ENCODE measurements at places on chromosomes 7 and 10.

- no peak for DNase-seq
These were observed 137.6 kb upstream of the VWC2 start for GRCh38 chr7:49635800-49636199.

DNA sequence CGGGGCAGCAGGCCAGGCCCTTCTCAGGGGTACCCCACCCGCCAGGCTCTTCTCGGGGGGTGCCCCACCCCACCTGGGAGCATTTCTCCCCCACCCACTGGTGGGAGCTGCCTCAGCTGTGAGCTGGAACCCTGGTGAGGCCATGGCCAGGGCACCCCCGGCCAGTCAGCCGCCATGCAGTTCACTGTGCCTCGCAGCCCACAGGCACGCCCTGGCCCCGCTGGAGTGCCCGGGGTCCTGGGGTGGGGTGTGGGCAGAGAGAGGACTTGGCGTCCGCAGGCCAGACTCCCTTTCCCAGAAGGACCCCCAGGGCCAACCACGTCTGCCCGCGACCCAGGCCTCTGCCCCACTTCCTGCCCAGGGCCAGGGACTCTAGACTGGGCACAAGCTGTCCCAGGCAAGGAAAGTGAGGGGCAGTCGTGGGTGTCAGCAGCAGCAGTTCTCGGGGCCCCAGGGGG, 13.1 kb downstream of the DPYSL4 start:
- DNase-seq: no peak

- no peak for DNase-seq
These were observed 108.8 kb downstream of the ACTR3B start for GRCh38 chr7:152868122-152869040.

DNA sequence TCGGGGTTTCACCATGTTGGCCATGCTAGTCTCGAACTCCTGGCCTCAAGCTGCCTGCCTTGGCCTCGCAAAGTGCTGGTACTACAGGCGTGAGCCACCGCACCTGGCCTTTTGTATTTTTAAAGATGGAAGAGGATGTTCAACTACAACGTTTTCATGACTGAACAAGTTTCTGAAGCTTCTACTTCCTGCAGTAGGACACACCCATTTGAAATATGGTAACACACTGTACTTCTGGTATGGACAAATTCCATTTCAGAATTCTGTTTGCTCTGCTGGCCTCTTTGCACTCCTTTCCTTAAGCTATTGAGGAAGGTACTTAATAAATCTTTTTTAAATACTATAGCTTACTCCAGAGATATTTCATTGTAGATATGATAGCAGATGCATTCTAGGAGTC, 10.9 kb upstream of the CDK1 start:
- DNase-seq: no peak

- DNase-seq: no peak
These were observed 3.7 kb upstream of the CYP3A43 start for GRCh38 chr7:99824091-99824490.

GRCh38 chr7:125661006-125661405, 731.4 kb upstream of the POT1 start:
- no peak for DNase-seq

DNA sequence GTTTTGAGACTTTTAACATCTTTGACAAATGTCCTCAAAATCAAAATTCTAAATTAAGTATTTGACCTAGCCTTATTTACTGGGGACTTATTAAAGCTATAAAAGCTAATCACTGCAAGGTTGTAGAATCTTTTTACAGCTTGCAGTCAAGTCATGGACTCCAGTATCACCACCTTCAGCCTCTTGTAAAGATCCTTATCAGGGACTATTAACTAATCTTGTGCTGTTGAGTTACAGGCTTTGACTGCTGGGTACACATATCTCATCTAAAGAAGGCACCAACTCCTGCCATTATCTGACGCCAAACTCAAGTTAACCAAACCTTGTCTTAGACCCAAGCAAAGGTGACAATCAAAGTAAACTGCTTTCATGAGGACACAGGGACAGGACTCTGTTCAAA, 621.0 kb upstream of the IGFBP3 start:
- no peak for DNase-seq

DNA sequence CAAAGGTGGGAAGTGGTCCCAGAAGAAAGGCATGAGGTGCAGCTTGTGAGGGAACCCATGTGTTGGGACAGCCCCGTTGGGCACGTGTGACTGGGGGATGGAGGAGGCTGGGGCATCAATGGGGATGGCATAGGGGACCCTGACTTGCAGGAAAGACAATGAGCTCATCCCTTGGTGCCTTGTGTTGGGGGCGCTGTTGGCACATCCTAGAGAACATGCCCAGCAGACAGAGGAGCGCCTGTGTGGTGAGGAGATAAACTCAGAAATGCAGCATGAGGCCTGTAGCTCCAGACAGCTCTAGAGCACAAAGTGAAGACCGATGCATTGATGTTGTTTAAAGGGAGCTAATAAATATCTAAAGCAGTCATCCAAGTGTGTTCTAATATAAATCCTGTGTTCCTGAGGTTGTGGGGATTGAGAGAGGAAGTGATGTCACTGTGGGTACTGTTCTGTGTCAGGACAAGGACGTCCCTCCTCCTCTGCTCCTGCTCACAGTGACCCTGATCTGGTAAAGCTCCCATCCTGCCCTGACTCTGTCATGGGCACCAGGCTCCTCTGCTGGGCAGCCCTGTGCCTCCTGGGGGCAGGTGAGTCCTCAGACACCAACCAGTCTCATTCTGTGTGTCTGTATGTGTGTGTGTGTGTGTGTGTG, 126.1 kb upstream of the PRSS58 start:
- DNase-seq: no peak

- DNase-seq: no peak
These were observed 215.8 kb downstream of the CHCHD3 start for GRCh38 chr7:132866144-132866531.

DNA sequence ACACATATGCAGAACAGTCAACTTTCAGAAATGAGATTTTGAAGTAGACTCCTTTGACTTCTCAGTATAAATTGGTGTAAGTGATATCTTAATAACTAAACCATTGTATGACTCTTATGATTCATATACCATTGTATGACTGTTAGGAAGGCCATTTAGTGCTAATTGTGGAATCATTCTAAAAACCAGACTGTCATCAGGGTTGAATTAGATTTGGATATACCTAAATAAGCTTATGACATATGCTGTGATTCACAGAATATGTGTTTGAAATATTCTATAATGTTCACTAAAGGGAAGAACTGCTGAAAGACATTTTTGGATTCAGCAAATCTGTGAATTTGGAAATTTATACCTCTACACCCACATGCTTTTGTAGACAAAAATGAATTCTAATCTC, 438.1 kb downstream of the MDFIC start:
- no peak for DNase-seq

DNA sequence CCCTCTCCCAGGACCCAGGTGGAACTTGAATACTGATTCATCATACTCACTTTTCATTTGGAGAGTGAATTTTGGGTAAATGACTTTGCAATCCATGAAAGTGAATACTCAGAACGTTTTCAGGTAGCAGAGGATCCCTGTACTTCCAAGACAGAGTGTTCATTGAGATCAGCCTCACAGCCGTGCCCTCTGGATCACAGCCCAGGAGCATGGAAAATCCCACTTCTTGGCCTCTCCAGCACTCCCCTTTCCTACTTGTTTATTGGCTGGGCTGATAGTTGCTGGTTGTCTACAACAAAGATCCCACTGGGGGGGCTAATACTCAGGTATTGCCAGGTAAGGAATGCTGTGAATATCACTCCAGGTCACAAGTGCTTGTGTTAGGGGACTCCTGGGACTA, 5.9 kb downstream of the GCK start:
- DNase-seq: no peak

GRCh38 chr10:17387861-17388503, 66.4 kb downstream of the ST8SIA6 start:
- no peak for DNase-seq
